Neural cell (in vitro differentiated cells): ENCODE measurements at places on chromosomes 16 and 17. TPM values are rescaled to one million over a fixed set of nuclear protein-coding genes. Genes with fewer than 3 reads are reported as not detected.

The NAGS gene
- 0.50 TPM in 1 of 2 replicates, not detected in the other for polyA plus RNA-seq

The SAMD14 gene
- 105 and 128 TPM in 2 replicates for polyA plus RNA-seq

The MAP2K3 gene
- polyA plus RNA-seq = 5.3 and 8.8 TPM in 2 replicates

The HSDL1 gene
- 211 and 217 TPM in 2 replicates for polyA plus RNA-seq

The C16orf89 gene
- polyA plus RNA-seq = not detected in 2 replicates

The ATMIN gene
- polyA plus RNA-seq = 62.3 and 75.9 TPM in 2 replicates

The PLLP gene
- polyA plus RNA-seq = 0.10 TPM in 1 of 2 replicates, not detected in the other

The CACNG3 gene
- not detected in 2 replicates for polyA plus RNA-seq

The CCDC144A gene
- polyA plus RNA-seq = 2.4 and 3.2 TPM in 2 replicates

The TMEM204 gene
- not detected in 2 replicates for polyA plus RNA-seq

The ACSF2 gene
- not detected in 2 replicates for polyA plus RNA-seq

The C1QTNF8 gene
- 0.79 TPM in 1 of 2 replicates, not detected in the other for polyA plus RNA-seq

The PIMREG gene
- 6.0 and 9.1 TPM in 2 replicates for polyA plus RNA-seq

The PDP2 gene
- polyA plus RNA-seq = 3.0 and 4.2 TPM in 2 replicates

The PRAC1 gene
- not detected in 2 replicates for polyA plus RNA-seq
